HepG2 (cell line): ENCODE measurements at places on chromosomes 7 and 10.
A peak's percentile ranks its signal among the peaks of the same experiment; 100 is the strongest.

GRCh38 chr7:22240904-22241571, 115.9 kb downstream of the RAPGEF5 start:
- DNase-seq, result peak; percentile 3

- no peak for DNase-seq
Measured at GRCh38 chr10:1043532-1043995, 5.4 kb downstream of the IDI1 start.

DNA sequence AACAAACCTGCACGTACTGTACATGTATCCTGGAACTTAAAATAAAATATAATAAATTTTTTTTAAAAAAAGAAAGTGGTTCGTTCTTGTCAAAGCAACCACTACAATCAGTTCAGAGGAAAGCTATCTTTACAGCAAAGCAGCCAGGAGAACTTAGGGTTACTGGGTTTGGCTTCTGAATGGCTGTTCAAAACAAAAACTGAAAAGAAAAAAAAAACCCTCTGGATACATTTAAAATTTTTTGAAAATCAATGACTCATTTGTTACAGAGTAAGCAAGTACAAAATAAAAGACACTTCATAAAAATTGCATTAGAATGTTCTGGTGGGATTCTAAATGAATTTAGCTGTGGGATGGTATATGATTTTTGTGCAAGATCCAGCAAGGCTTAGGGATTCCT, 28.6 kb upstream of the ADD3 start:
- no peak for DNase-seq

DNA sequence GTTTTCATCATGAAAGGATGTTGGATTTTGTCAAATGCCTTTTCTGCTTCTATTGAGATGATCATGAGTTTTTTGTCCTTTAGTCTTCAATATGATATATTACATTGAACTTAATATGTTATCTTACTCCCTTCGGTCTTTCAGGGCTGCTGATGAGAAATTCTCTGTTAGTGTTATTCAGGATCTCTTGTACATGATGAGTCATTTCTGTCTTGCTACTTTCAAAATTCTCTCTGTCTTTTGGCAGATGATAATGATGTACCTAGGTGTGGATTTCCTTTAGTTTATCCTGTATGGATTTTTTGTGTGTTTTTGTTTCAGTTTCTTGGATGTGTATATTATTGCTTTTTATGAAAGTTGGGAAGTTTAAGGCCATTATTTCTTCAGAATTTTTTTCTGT, 320.9 kb upstream of the NPSR1 start:
- no peak for DNase-seq

GRCh38 chr7:25303281-25304181, 75.2 kb upstream of the NPVF start:
- DNase-seq, result no peak

- DNase-seq, result no peak
Measured at GRCh38 chr10:48285710-48286109, 11.2 kb upstream of the FRMPD2 start.

GRCh38 chr10:91589015-91589657, 43.7 kb downstream of the PPP1R3C start:
- no peak for DNase-seq
